Activated CD4-positive, alpha-beta T cell treated with anti-CD3 and anti-CD28 coated beads for 24 hours (primary cell): ENCODE measurements at places on chromosomes 4 and X.

- no peak for DNase-seq
Measured at GRCh38 chrX:53795576-53795975, 109.1 kb upstream of the HUWE1 start.

DNA sequence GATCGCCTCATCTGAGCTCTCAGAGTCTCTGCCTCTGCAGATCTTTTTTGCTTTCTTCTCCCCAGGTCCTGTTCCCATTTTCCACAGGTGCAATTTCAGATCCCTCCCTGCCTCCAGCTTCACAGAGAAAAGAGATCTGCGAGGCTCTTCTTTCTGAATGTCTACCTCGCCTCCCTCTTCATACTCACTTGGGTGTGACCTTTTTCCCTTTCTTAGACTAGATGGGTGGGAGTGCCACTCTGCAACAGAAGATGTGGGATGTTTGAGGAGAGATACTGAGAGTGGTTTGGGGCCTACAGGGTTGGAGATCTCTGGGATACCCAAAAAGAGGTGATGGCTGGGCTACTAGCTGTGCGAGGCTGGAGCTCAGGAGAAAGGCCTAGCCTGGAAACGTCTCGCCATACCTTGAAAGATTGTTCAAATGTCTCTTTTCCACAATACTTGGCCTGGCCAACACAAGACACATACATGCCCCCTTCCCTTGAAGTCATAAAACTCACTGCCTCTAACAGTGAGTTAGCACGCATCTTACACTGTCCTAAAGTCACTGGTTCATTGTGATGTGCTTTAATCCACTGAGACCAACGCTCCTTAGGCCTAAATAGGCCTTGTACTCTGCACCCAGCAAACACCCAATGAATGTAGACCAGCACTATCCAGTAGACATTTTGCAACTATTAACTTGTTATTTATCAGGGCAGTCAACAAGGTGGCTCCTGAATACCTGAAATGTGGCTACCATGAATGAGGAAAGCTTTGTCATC, 33.6 kb downstream of the IRF2 start:
- no peak for DNase-seq

DNA sequence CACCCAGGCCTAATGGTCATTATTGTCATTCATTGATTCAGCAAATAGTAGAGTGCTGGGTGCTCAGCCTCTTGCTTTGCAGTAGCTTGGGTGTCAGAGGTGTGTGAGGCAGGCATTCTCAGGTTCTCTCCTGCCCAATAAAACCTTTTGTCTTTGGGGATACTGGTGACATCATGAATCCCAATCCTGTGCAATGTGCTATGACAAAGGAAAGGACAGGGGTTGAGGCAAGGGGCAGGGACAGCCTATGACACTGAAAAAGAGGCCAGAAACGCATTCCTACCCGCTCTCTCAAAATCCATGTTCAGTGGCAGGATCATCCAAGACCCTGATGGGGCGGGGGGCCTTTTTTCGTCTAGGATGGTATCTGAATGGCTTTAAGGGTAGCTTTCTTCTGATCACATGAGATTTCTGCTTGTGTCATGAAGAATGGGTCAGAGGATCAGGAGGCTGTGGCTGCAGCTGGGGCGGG, 1.5 kb upstream of the FAM193A start:
- no peak for DNase-seq

DNA sequence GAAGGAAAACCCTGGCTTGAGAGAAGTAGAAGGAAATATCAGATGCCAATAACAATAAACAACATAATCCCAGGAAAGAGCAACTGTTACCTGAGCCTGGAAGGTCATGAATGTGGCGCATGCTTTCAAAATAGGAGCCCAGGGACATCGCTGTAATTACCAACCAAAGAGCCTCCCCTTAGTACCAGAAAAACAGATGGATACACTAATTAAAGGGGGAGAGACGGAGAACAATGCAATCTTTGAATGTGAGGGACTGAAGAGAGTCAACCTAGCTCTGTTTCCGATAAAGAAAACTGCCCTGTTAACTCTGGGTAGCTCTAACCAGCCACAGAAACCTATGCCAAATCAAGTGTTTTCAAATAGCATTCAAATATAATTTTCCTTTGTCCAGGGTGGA, 161.4 kb downstream of the ENOX2 start:
- DNase-seq = no peak

GRCh38 chr4:3658530-3658913, 107.7 kb upstream of the ADRA2C start:
- no peak for DNase-seq

DNA sequence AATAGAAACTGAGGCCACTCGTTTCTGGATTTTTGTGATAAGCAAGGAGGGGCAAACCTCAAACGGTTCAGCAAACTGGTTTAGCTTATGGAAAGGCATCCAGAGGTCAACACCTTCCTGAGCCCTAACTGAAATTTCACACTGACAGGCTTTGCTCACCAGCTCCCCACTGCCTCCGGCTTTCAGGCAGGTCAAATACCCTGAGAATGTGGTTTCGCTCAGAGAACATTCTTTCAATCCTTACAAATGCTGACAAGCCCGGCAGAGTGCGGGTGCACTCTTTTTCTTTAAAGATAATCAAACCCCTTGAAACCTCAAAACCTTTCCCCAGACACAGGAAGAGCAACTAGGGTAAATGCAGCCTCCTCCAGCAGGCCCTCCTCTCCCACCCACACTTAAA, 41.5 kb downstream of the CD40LG start:
- DNase-seq = no peak

DNA sequence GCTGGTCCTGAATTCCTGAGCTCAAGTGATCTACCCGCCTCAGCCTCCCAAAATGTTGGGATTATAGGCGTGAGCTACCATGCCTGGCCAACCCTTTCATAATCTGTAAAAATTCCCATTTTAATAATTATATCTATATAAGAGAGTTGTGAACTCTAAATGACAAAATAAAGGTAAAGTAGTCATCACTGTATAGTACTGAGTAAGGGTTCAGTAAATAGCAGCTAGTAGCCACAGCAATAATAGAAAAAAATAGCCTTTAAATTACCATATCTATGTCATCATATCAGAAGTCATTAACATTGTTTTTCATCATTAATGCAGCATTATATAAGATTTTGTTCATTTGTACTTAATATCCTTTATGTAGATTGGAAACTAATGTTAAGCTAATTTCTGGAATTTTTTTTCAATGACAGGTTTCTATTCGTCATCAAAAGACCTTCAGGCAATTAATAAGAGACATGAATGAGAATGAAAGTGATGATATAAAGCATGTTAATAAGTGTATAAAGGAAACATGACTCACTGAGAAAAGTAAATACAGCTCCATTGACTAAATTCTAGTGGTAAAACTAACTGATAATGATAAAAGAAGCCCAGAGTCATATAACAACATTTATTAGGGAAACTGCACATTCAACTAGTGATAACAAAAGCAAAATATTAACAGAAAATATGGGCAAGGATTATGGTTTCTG, 85.9 kb upstream of the UGT8 start:
- DNase-seq = no peak

DNA sequence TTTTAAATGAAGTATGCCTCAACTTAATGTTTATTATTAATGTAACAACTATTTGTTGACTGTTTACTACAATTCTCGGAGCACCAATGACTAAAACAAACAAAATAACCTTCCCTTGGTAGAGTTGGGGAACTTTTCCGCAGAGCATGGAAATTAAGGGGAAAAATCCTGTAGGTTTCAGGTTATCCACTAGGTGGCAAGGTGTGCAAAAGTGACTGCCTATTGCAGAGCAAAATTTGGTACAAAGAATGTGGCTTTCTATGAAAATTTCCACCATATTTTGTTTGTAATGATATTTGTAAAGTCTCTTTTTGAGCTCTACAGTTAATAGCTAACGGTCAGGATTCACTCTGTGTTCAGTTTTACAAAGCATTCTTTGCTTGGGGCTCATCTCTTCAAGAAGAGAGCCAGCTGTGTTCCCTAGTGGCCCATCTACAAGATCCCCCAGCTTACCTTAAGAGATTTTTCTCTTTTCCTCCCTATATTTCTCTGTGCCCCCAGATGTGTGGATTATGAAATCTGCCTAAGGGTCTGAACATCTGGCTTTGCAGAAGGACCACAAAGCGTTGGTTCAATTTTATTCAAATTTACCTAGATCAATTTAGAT, 61.1 kb downstream of the FBXO8 start:
- no peak for DNase-seq

- DNase-seq = no peak
Measured at GRCh38 chrX:68894513-68895340, 65.9 kb downstream of the EFNB1 start.

DNA sequence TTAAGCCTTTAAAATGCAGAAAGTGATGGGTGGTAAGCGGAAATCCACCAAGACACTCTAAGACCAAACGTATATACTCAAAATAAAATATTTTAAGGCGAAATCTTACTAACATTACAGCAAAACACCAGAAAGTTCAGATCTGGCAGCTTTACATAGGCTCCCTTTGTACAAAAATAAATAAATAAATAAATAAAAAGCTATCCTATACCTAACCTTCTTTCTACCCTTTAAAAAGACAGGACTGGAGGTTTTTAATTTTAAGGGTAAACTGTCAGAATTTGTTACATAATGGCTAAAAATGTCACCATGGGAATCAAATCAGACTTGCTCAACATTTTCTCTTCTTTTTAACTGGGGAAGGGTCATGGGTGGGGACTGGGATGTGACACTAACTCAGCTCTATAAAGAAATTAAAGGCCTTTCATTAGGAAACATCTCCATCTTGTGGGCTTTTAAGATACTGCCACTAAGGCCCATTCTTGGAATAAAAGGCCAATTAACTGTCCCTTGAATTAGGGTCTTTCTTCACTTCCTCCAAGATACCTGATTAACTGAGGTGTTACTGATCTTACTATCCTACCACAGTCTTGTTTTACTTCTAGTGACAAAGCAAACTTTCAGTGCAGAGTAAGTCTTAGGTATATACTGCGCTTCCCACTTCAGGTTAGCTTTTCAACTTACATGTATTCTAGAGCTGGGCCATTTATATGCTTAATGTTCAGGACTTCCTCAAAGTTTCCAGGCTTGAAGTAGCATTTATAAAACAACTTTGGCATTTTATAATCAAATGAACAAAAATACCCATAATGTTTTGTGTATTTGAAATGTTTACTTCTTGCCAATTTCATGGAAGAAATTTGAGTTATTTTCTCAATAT, 13.3 kb downstream of the HNRNPD start:
- no peak for DNase-seq

- DNase-seq = no peak
Measured at GRCh38 chr4:48073567-48074103, 57.1 kb downstream of the NIPAL1 start.

GRCh38 chr4:102334624-102335023, 10.7 kb downstream of the SLC39A8 start:
- DNase-seq = no peak

- DNase-seq = no peak
Measured at GRCh38 chr4:6917461-6918271, 8.0 kb downstream of the TBC1D14 start.

DNA sequence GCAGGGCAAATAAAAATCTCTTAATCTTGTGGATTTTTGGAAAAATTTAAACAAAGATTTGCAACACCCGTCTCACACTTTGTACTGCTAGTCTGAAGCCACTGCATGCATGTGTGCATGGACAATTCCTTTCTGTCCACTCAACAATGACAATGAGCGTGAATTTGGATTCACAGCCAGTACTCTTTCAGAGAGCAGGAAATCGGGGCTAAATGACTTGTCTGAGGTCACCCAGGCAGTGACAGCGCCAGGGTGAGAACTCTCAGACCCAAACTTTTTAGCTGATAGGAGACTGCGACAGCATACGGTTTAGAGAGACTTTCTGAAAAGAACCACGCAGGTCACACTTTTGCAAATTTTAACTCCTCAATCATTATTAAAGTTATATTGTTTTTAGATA, 90.9 kb downstream of the ZNF827 start:
- DNase-seq = no peak

GRCh38 chr4:5885733-5886132, 7.2 kb downstream of the CRMP1 start:
- DNase-seq = no peak

DNA sequence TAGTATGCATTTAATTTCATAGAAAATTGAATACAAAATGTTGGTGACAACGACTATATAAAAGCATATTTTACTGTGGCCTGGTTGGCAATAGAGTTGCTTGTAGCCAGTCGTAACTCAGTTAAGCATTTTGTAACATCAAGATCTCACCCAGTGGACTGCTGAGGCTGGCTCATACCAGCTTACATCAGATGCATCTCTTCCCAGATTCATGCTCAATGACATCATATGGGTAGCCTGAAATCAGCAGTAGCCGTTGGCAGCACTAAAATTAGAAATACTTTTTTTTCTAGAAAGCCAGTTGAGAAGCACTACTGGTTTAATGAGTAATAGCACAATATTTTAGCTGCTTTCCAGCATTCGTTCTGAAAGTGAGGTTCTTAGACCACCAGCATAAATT, 341.2 kb downstream of the TECRL start:
- DNase-seq = no peak

- peak; percentile 26 for DNase-seq
Measured at GRCh38 chrX:154019633-154020528, at the start of gene IRAK1. Gene IRAK1, minus strand, starts transcription at chrX:154019902. Its CDS starts 90 bp downstream, at chrX:154019812.

DNA sequence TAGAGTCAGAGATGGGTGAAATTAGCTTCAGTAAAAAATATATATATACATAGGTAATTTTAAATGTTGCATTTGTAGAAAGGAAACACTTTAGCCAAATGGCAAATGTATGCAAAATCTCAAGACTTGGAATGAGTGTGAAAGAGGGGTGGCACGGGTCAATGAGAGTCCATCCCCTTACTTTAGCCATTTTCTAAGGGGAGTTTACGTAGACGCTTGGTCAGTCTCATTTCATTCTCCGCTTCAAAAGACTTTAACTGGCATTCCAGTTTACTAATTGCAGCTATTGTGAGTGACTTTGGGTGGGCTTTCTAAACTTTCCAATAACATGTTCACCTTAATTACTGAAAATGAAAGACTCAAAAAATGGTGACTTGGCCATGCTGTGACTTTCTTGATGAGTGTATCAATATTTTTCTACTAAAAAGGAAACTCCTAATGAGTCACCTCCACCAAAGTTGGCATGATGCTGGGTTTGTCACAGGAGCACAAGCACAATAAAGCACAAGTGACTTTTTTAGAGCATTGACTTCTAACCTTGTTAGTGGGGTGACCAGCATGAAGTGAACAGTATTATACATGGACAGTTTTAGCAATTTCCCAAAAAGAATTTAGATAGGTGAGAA, 356.0 kb upstream of the RASGEF1B start:
- DNase-seq = no peak

DNA sequence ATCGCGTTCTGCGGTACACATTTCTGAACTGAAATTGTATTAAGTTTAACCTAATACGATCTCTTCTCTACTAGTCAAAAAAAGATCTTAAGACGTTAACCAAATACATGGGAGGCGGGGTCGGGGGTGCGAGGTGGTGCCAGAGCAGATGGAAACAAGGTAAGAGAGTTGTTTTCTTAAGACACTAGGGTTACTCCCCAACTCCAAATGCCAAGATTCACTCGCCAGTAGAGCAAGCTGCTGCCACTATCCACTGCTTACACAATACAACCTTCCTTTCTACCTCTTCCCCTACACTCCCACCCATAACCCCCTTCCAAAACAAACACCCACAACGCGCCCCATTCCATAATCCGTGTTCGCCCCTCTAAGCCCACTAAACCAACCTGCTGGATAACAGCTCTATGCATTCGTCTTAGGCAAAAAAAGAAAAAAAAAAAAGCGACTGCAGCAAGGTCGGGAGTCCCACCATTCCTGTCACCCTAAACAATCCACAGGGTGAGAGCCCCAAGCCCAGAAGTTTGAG, 1.3 kb downstream of the LCORL start:
- DNase-seq = peak; percentile 2
